Lung microvascular endothelial cell (primary cell): ENCODE measurements at places on chromosomes 4 and X. TPM values are rescaled to one million over a fixed set of nuclear protein-coding genes. Genes with fewer than 3 reads are reported as not detected.

DNA sequence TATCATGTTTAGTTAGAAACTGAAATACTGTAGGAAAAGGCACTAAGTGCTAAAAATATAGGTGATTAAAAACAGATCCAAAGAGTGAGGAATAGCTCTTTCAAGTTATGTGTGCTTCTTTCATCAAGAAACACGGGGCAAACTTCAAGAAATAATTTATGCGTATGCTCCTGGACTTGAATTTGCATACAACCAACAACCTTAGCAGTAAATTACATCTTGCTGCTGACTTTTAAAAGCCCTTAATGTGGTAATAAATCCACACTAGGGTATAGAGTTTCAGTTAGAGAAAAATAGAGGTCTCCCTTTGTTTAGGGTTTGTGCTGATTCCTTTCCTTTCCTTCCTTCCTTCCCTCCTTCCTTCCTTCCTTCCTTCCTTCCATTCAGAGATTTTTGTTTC, 94.5 kb upstream of the GC start:
- DNase-seq, result no peak

DNA sequence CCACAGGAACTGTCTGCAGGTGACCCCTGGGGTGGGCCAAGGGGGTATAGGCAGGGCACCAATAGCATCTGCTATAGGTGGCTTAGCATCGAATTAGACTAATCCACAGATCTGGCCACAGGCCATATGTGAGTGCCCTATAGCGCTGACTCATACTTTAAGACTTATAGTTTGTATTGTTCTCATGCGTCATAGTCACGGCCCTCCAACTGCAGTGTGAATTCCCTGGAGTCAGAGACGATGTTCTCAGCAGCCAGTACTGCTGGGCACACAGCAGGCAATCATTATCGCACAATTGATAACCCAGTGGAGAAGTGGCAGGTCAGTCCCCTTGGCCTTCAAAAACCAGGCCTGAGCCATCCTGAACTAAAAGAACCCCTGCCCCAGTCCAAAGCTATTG, 58.1 kb downstream of the ADGRG2 start:
- DNase-seq, result no peak

- no peak for DNase-seq
These were observed 224.0 kb downstream of the ARAP2 start for GRCh38 chr4:36020351-36020750.

GRCh38 chrX:68018248-68019203, 414.8 kb downstream of the OPHN1 start:
- DNase-seq, result peak; percentile 47

DNA sequence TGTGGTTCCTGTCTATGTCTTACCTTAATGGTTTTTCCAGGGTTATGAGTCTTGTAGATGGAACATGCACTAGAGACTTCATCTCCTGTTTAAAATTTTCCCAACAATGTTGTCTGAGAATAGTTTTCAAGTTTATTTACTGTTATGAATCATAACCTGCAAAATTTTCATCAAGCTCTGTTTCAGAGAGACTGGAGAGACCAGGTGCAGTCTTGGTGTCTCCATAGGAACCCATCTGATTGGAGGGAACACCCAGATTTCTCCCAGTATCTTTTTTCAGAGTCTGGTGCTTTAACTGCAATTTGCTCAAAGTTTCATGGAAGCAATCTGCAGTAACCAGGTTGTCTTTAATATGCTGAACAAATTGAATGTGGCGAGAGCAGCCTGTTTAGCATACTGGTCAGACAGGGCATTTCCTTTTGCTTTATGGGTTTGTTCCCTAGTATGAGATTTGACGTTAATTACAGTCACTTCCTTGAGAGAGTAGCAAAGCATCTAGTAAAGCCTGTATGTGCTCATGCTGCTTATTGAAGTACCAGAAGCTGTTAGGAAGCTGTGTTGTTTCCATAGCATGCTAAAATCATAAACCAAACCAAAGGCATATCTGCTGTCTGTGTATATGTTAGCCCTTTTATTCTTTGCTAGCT, 18.8 kb upstream of the VSIG1 start:
- peak; percentile 87 for DNase-seq

- DNase-seq, result no peak
These were observed 35.8 kb downstream of the STOX2 start for GRCh38 chr4:183940864-183941263.

Gene C4orf51
- total RNA-seq, result not detected in 2 replicates

DNA sequence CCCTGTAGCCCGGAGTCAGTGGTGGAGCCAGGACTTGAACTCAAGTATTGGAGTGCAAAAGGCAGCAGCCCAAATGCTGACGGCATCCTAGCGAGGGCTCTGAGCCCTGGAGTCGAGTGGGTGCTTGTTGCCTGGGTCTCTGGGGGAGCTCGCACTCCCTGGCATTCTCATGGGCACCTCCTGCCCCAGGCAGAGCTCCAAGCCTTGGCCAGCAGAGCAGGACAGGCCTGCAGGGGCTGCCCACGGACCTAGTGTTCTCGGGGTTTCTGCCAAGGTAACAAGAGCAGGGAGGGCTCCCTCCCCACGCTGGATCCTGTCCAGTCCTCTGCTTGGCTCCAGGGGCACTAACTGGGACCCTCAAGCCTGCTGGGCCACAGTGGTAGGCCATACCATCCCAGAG, 17.6 kb upstream of the WFS1 start:
- no peak for DNase-seq

DNA sequence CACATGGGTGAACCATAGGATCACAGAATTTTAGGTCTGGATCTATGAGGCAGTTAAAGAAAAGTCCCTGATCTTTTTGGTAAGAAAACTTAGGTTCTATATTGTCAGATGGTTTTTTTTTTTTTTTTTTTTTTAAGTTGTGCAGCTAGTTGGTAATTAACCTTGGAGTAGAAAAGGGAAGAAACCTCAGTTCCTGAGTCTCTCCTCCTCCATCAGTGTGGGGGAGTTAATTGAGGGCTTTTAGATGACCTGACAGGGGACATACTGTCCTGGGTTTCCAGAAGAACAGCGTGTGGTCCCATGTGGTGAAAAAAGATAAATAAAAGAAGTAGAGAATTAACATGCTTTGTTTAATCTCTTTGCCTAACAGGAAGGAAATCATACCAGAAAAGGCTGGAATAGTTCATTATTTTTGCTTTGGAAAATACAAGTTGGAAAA, 123.7 kb downstream of the ARHGAP10 start:
- DNase-seq, result peak; percentile 58

- DNase-seq, result no peak
These were observed 645.9 kb upstream of the INTU start for GRCh38 chr4:126986828-126987227.

- DNase-seq, result peak; percentile 66
These were observed at the start of gene PCDH19 for GRCh38 chrX:100409610-100410590. TSS of gene PCDH19 (minus strand) at chrX:100410273. CDS start at chrX:100408597, 1,676 bp downstream.

GRCh38 chrX:119790977-119791436, 423 bp downstream of the RPL39 start:
- peak; percentile 72 for DNase-seq

- peak; percentile 79 for DNase-seq
These were observed 4.6 kb upstream of the MAD2L1 start for GRCh38 chr4:120071192-120071795.

Gene FGD1
- total RNA-seq, result 0.60 and 1.1 TPM in 2 replicates

Gene VCX
- total RNA-seq, result not detected in 2 replicates

Gene MAGEA6
- not detected in 2 replicates for total RNA-seq

Gene EGF
- not detected in 2 replicates for total RNA-seq

Gene NRK
- total RNA-seq, result under 0.01 and 0.20 TPM in 2 replicates
